ENCODE measurements at places on chromosomes 6 and 20.

- no peak for DNase-seq
These were observed 301.2 kb downstream of the LRFN2 start for GRCh38 chr6:40285996-40286395.

DNA sequence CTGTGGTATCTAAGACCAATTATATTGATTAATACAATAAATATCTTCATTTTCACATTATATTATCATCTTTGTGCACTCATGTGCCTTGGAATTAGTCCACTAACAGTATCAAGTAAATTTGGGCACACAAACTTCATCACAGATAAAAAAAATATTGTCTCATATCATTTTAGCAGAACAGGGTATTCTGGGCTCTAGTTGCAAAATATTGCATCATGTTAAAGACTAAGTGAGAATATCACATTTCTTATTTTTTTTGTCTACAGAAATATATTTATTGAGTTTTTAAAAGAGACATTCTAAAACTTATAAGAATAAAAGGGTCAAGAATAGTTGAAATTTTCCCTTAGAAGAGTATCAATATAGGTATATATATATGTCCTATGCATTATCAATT is 754.1 kb upstream of the MAN1A1 start:
- DNase-seq: no peak

- no peak for DNase-seq
These were observed 24.3 kb downstream of the BMP6 start for GRCh38 chr6:7750197-7750596.

GRCh38 chr6:138145402-138145801 is 16.3 kb upstream of the ARFGEF3 start:
- DNase-seq: no peak

All from NCI-H524 treated with DMSO at 0.1 percent for 48 hours (cell line).